ENCODE measurements at places on chromosomes 16 and 17.
A peak's percentile ranks its signal among the peaks of the same experiment; 100 is the strongest.

DNA sequence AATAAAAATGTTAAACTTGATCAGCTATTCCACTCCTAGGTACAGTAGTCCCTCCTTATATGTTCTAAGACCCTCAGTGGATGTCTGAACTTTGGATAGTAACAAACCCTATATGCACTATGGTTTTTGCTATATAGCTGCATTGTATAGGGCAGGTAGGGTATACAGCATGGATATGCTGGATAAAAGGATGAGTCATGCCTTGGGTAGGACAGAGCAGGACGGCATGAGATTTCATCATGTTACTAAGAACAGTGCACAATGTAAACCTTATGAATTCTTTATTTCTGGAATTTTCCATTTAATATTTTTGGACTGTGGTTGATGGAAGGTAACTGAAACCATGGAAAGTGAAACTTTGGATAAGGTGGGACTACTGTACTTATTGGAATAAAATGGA, 235.1 kb downstream of the CEP112 start:
- no peak for DNase-seq

GRCh38 chr17:54947396-54947795, 21.1 kb downstream of the COX11 start:
- no peak for DNase-seq

DNA sequence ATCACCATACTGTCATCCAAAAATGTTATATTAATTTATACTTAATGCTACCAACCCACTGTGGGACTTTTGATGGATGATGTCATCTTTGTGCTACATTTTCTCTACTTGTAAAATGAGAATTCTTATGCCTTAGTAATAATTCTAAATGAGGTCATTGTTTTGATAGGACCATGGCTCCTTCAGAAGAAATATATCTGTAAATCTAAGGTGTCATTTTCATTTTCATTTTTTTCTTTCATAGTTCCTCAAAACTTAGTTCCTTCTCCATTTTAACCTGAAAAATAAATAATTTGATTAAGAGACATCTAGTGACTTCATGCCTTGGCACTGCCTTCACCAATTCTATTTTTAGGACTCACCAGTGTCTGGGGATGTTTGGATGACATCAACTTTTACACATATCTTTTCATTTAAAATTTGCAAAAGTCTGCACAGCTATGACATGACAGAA, 48.7 kb downstream of the GPRC5B start:
- DNase-seq: no peak

DNA sequence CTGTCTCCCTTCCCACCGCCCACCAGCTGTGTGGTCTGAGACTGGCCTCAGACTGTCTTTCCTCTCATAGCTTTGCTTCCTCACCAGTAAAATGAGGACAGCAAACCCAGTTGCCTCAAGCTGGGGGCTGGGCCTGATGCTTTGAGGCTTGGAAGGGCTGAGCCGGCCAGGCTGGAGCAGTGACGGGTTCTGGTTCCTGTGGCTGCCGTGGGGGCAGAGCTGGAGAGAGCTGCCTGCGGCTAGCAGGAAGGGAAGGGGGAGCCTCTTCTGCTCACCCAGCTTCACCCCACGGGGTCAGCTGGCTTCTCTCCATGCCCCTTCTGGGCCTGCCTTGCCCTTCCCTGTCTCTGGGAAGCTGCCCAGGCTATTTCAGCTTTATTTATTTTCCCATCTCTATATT, 23.7 kb downstream of the LASP1 start:
- no peak for DNase-seq

- peak; percentile 61 for DNase-seq
Measured at GRCh38 chr16:75254359-75254837, 3.0 kb upstream of the BCAR1 start.

GRCh38 chr16:61131447-61131846, 904.8 kb downstream of the CDH8 start:
- no peak for DNase-seq

DNA sequence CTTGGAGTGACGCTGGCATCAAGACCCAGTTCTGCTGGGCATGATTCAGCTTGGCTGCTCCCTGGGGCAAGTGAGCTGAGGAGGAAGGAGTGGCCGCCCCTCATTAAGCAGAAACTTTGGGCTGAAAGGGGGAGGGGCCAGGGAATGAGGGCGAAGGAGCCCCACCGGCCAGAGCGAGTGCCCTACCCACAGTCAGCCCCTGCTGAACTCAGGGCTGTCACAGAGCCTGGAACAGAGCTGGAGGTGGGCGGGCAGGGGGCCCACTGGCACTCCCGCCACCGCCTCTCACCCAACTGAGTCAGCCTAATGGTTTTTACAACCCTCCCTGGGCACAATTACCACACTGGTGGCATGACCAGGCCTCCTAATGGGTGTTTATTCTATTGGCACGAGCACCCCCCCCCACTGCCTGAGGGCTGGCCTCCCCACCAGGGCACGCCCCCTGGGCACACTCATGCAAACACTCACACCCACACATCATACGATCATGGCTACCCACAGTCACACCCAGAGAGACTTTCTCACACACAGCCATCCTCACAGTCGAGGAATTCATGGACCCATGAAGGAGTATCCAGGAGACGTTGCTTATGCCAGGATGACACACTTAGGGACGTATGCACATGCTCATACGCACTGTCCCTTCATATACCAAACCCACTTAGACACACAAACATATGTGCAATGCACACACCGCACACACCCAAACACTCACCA, 19.2 kb downstream of the UNC119 start:
- no peak for DNase-seq

- no peak for DNase-seq
Measured at GRCh38 chr17:2136241-2136640, 81.3 kb downstream of the HIC1 start.

- DNase-seq: peak; percentile 88
Measured at GRCh38 chr16:70380919-70381603, 34.4 kb downstream of the DDX19A start.

GRCh38 chr17:75433218-75433783, 23.1 kb upstream of the TMEM94 start:
- DNase-seq: no peak

DNA sequence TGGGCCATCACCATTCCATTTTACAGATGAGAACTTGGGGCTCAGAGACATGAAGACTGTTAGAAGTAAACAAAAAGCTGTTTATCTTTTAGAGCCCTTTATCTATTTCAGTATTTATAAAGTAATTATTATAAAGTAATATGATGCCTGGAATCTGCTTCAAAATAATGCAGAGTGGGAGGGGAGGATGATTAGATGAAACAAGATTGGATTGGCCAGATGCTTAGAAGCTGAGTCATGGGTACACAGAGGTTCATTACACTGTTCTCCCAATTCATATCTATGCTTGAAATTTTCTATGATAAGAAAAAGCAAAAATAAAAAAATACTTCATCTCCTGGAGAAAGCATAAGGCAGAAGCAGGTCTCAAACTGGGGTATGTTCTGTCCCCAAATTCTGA, 29.4 kb downstream of the TOM1L2 start:
- DNase-seq: no peak

- no peak for DNase-seq
Measured at GRCh38 chr17:27497696-27498095, 41.4 kb downstream of the KSR1 start.

DNA sequence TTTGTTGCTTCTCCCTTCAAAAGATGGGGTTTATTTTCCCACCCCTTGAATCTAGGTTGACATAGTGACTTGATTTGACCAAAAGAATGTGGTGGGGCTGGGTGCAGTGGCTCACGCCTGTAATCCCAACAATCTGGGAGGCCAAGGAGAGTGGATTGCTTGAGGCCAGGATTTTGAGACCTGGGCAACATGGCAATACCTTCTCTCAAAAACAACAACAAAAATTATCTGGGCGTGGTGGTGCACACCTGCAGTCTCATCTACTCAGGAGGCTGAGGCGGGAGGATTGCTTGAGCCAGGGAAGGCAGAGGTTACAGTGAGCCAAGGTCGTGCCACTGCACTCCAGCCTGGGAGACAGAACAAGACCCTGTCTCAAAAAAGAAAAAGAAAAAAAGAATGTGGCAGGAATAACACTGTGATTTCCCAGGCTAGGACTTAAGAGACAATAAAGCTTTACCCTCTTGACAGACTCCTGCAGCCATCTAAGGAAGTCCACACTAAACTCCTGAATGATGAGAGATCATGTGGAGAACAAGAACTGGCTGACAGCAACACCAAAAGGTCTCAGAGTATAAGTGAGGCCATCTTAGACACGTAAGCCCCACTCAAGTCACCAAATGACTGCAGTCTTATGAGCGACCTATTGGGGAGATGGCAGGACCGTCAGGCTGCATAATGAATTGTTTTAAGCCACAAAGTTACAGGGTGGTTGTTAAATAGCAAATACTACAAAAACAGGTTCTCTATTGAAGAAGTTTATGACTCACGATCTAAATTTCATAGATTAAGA, 37.0 kb downstream of the FBXL20 start:
- DNase-seq: no peak

GRCh38 chr16:70494202-70494770, 29.1 kb downstream of the COG4 start:
- no peak for DNase-seq

- DNase-seq: no peak
Measured at GRCh38 chr17:64334851-64335250, 55.8 kb downstream of the PECAM1 start.

DNA sequence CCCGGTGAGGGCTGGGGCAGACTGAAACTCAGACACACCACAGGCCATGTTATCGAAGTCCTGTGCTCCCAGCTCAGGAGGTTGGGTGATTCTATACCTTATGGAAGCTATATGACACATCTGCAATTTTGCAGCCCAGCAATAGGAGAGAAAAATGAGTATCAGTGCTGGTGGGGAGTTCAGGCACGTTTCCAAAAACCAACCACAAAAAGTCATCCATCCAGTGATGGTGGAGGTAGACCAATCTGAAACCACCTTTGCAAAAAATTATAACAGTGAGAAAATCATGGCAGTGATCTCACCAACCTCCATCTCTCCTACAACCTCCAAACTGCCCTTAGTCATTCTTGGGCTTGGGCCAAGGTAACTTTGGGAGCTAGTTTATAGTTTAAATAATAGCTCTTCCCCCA, 327.9 kb downstream of the SLC39A11 start:
- DNase-seq: no peak

DNA sequence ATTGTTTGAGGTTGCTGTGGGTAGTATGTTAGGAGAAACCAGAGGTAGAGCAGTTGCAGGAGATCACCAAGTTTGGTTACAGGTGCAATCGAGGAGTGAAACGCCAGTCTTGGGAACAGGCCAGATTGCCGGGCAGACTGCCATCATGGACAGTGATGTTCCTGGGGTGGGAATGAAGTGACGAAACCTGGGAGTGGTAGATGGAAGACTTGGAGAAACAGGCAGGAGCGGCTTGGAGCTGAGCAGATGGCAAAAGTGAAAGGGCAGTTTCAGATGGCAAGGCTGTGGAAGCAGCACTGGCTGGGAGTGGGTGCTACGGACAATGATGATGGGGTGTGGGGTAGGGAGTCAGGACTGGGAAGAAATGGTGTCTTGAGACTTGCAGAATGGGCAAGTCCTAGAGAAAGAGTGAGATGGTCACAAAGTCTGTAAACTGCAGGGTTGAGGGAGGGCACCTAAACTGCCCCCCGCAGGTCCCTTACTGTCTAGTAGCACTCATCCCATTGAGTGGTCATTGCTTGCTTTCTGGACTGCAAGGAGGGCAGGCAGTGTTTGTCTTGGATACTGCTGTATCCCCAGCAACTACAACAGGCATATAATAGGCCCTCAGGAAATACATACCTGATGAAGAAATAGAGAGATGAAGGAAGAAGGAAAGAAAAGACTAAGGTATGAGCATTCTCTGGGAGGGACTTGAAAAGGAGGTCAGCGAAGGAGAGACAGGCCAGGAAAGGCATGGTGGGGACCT, 29.5 kb upstream of the ULK2 start:
- DNase-seq: no peak

DNA sequence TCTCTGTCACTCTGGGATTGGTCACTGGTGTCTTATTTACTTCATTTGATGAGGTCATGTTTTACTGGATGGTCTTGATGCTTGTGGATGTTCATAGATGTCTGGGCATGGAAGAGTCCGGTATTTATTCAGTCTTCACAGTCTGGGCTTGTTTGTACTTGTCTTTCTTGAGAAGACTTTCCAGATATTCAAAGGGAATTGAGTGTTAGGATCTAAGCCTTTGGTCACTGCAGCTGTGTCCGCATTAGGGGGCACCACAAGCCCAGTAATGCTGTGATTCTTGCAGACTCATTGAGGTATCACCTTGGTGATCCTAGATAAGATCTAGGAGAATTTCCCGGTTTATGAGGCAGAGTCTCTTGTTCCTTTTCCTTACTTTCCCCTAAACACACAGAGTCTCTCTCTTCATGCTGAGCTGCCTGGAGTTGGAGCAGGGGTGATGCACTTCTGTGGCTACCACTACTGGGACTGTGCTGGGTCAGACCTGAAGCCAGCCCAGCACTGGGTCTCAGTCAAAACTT, 214.7 kb downstream of the SPECC1 start:
- no peak for DNase-seq

DNA sequence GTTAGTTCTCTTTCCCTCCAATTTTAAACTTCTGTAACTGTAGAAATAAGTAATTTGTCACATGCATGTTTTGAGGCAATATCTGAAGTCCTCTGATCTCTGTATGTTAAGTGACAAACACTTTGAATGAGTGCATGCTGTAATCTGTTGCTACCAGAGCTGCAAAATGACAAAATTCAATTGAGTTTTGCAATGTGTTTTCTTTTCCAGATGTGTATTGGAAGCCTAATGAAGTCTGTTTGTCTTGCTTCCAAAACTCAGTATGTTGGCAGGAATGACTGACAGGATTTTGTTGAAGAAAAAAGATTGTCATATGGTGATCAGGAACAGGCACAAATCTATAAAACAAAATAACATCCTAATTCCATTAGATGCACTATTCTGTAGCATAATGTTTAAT, 561.6 kb upstream of the CDH8 start:
- no peak for DNase-seq

- DNase-seq: no peak
Measured at GRCh38 chr16:88928405-88929090, 48.5 kb downstream of the CBFA2T3 start.

- no peak for DNase-seq
Measured at GRCh38 chr17:5897275-5897911, 172.8 kb upstream of the WSCD1 start.

- DNase-seq: no peak
Measured at GRCh38 chr17:39627712-39628516, 1.2 kb downstream of the PPP1R1B start.

GRCh38 chr17:10229181-10229580, 30.8 kb upstream of the GAS7 start:
- no peak for DNase-seq

DNA sequence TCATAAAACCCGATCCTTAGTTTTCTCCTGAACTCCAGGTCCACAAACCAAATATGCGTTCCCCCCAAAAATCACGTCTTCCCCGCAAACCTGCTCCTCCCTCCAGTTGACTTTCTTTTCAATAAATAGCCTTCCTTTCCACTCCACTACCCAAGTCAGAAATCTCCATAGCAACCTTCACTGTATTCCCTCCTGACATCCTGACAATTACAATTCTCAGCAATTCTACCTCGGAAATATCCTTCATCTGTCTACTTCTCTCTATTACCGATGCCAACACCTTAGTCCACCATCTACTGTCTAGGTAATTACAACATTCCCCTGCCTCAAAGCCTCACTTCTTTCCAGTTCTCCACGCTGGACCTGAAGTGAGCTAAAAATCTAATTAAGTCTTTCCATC, 50.7 kb downstream of the SMURF2 start:
- no peak for DNase-seq

GRCh38 chr17:5872831-5873230, 197.3 kb upstream of the WSCD1 start:
- DNase-seq: no peak

GRCh38 chr17:33330877-33331276, 37.8 kb upstream of the ASIC2 start:
- DNase-seq: no peak

All from AG09309 (cell line).